ENCODE measurements at places on chromosomes 2 and 18.
A peak's percentile ranks its signal among the peaks of the same experiment; 100 is the strongest.

- no peak for DNase-seq
These were observed 394.9 kb upstream of the TRIB2 start for GRCh38 chr2:12321886-12322285.

DNA sequence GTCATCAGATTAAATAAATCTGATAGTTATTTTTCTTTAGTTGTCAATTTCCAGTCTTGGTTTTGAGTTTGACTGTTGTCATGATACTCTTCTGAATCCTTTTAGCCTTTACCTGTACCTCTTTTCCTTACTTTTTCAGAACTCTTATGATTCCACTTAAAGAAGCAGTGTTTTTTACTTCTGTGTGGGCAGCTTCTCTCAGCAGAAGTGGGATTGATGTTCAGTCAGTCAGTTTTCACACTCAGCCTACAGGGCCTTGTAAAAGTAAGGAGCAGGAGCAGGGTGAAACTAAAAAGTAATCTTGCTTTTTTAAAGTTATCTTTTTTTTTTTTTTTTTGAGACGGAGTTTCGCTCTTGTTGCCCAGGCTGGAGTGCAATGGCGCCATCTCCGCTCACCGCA, 75.1 kb downstream of the HAUS1 start:
- no peak for DNase-seq

DNA sequence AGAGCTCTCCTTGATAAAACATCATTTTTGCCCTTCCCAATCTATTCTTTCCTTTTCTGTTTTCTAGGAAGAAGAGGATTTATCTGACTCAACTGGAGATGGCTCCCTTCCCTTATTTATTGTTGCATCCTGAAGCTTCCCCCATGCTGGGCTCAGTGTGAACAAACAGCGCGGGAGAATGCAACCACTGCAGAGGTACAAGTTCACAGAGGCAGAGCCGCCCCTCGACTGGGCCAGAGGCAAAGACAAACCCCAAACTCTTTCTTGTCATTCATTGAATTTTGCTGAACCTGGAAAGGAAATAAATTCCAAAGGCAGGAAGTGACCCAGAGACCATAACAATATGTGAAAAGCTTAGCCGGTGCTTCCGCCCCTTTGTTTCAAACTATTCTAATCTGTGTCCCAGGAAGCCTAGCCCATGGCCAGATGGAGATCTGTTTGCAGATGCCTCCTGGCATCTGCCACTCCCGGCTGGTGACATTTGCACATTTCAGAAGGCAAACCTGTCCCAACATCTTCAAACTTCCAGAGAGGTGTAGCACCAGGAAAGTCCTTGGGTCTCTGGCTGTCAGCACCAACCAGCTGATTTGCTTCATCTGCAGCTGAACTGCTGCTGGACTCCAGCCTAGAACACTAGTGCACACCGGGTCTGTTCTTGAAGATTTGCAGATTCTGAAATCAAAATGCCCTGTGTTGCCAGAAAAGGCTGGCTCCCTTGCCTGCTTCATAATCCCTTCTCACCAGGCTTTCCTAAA, 79.4 kb upstream of the MAP4K3 start:
- no peak for DNase-seq

GRCh38 chr2:76178610-76179009, 467.9 kb upstream of the GCFC2 start:
- no peak for DNase-seq

DNA sequence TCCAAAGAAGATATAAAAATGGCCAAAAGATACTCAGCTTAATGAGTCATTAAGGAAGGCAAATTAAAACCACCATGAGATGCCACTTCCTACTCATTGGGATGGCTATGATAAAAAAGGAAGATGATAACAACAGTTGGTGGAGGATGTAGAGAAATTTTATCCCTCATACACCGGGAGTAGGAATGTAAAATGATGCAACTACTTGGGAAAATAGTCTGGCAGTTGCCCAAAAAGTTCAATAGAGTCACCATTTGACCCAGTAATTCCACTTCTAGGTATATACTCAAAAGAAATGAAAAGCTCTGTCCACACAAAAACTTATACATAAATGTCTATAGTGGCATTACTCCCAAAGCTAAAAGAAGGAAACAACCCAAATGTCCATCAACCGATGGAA, 10.1 kb upstream of the SULT1C2 start:
- no peak for DNase-seq

DNA sequence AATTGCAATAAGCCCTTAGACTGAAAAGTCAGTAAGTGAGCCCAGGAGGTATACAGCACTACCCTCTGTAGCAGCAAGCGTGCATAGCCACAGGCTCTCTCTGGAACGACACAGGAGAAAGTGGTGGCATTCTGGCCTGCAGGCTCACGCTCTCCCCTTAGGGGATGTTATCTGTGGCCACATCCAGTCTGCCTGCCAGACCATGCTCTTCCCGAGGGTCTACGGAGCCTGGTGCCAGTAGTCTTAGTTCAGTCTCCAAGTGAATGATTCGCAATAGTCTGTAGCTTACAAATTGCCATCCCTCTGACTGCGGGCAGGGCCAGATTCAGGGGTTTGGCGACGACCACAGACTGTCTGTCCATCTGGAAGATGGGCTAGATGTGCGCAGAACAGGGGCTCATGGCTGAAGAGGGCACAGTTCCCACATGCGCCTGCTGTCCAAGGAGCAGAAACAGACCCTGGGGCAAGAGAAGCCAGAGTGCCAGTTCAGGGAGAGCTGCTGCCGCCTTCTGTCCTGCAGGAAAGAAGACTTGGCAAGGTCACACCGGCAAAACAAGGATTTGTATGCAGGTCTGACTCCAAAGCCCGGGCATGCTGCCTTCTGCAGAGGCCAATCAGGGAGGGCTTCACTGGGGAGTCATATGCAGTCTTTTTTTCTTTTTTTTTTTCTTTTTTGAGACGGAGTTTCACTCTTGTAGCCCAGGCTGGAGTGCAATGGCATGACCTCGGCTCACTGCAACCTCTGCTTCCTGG, 3.5 kb upstream of the KLF11 start:
- no peak for DNase-seq

- no peak for DNase-seq
These were observed 54.7 kb downstream of the FBXO15 start for GRCh38 chr18:74092922-74093321.

DNA sequence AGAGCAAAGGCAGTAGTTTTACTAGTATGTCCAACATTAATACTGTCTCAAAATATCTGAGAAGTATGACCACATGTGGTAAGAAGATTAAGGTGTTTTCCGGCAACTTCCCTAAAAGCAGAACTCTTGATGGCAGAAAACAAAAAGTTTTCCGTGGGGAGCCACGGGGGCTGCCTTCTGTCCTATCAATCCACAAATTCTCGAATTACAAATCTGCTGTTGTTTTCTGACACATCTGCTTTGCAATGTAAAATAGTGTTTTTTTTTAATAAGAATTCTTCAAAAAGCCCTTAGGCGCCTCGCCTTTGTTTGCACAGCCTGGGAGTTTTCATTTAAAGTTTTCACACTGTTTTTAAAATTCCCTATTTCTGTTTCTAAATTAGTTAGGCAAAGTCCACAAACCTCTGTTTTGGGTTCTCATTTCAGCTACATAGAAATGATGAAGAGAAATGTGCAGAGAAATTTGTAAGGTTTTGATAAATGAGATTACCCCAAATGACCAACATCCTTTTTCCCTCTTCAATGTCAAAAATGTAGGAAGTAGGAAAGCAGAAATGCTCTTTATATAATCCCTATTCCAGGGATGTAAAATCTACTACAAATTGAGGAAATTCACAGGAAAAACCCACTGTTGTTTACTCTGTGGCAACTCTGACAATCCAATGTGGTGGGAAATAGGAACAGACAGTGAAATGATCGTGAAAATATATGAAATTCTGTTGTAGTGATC, 385.8 kb downstream of the ZEB2 start:
- DNase-seq: no peak

GRCh38 chr2:1020206-1020605, 69.6 kb downstream of the SNTG2 start:
- DNase-seq: no peak

DNA sequence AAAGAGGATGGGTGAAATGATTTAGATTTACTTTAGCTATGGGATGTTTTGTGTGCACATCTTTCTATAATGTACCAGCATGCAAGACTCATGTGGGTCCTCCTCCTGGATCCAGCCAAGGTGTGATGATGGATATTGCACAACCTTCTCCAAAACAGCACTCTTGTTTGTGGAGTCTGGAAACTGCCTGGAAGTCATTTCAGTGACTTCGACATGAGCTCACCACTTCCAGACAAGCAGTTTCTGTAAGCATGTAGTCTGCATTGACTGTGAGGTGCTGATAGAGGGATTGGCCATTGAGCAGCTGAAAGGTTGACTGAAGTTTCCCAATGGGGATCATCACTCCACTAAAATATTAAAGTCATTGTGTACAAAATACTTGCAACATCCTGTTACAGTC, 154.0 kb downstream of the TRIB2 start:
- DNase-seq: no peak

- no peak for DNase-seq
These were observed 112.3 kb upstream of the AQP4 start for GRCh38 chr18:26977781-26978180.

DNA sequence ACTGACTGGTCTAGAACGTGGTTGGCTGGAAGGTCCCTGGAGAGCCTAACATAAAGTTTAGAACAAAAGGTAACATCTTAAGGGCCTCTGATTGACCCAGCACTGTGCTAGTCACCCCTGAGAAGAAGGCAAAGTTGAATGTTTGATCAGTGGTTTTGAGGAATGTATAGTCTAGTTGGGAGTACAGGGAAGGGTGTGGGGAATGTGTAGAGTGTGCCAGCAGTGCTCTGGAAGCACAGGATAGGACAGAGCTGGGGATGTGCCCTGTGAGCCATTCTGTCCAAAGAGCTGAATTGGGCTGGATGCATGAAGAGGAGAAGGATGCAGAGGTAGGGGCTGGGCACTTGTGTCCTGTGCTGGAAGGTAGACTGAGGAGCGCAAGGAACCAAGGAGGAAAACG, 41.0 kb upstream of the DOCK10 start:
- no peak for DNase-seq

- no peak for DNase-seq
These were observed 1.6 kb downstream of the MTCL1 start for GRCh38 chr18:8706791-8707555.

GRCh38 chr2:31386648-31387047, 27.9 kb downstream of the XDH start:
- DNase-seq: no peak

- DNase-seq: no peak
These were observed 37.7 kb upstream of the MEX3C start for GRCh38 chr18:51235009-51235789.

DNA sequence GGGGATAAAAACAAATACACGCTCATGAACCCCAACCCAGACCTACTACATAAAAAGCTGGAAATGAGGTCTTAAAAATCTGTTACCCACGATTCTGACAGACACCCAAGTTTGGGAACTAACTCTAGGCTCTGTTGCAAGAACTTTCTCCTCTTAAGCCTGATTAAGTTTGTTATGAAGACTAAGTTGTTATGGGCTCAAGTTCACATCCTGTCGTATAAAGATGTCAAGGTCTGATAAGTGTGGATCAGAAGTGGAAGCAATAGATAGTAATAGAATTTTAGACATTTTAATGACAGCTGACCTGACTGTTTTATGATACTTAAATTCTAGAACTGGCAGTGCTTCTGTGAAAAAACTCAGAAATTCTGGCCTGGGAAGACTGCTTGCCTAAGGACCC, 43.2 kb downstream of the LPIN2 start:
- DNase-seq: peak; percentile 56

DNA sequence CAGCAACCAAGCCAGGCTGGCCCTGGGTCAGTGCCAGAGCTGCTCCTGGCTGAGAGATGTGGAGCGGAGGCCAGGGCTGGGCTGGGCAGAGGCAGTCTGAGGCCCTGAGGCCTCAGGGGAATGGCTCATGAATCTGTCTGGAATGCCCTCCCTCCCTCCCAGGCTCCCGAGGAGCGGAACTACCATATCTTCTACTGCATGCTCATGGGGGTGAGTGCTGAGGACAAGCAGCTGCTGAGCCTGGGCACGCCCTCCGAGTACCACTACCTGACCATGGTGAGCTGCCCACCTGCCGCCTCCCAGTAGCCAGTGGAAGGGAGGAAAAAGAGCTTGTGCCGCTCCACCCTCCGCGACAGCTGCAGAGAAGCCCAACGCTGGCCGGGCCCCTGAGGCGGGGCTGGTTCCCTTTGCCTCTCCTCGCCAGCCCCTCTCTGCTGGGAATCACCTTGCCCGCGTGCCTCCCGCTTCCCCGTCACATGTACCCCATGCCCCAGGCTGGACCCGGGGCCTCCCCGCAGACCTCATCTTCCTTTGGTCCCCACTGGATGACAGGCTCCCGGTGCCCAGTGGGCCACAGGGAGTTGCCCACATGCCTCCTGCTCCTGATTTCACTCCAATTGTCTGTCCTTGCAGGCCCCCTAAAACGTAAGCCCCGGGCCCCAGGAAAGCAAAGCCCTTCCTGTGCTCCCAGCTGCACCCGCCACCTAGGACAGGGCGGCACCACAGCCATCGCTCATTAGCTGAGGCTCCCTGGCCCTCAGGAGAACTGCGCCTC, 41.1 kb downstream of the MYO7B start:
- no peak for DNase-seq

GRCh38 chr18:28571929-28572328, 395.0 kb upstream of the CDH2 start:
- DNase-seq: no peak

DNA sequence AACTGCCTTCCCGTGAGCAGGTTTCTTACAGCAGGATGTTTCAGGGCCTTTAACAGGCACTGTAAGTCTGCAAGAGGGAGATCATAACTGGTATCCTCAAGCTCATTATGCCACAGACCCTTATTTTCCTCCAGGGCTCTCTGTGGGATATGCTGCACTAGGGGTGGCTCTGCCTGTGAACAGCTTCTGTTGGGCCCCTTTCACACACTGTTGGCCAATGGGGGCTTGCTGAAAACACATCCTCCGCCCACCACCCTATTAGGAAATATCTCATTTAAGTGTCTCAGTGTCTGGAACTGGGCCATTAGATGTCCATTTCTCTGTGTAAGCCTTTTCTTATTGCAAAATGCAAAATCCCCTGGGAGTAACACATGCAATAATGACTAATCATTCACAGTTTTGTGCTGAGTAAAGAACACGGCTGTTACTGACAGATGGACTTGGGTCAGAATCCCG, 414.3 kb upstream of the HS6ST1 start:
- DNase-seq: no peak
